ENCODE measurements at places on chromosomes 2 and 18.

GRCh38 chr2:41966431-41966893, 81.4 kb upstream of the PKDCC start:
- no peak for DNase-seq

- no peak for DNase-seq
Observed at GRCh38 chr2:134039912-134040581, 213.8 kb upstream of the MGAT5 start.

GRCh38 chr2:37829202-37829601, 95.9 kb upstream of the RMDN2 start:
- DNase-seq, result no peak

GRCh38 chr2:58131191-58132011, 84.8 kb downstream of the VRK2 start:
- no peak for DNase-seq

GRCh38 chr2:8296306-8296705, 385.6 kb upstream of the ID2 start:
- no peak for DNase-seq

GRCh38 chr2:210555555-210555954, 844 bp upstream of the CPS1 start:
- no peak for DNase-seq

GRCh38 chr2:235432741-235433520, 60.9 kb upstream of the AGAP1 start:
- DNase-seq, result no peak

GRCh38 chr18:11752116-11752911, 63.2 kb downstream of the GNAL start:
- no peak for DNase-seq

DNA sequence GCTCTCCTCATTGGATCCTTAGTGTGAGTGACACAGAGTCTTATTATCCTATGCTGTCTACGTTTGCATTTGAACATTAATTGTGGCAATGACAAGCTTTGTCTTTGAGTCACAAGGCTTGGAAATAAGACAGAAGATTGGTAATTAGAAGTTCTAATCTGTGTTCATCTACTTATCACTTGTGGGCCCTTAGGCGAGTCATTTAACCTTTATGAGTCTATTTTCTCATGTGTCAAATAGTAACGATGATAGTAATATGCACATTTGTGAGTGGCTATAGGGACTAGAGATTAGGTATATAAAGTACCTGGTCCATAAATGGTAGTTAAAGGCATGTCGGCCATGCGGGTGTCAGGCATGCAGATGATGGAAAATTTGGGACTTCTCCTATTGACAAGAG, 105.6 kb upstream of the NABP1 start:
- no peak for DNase-seq

DNA sequence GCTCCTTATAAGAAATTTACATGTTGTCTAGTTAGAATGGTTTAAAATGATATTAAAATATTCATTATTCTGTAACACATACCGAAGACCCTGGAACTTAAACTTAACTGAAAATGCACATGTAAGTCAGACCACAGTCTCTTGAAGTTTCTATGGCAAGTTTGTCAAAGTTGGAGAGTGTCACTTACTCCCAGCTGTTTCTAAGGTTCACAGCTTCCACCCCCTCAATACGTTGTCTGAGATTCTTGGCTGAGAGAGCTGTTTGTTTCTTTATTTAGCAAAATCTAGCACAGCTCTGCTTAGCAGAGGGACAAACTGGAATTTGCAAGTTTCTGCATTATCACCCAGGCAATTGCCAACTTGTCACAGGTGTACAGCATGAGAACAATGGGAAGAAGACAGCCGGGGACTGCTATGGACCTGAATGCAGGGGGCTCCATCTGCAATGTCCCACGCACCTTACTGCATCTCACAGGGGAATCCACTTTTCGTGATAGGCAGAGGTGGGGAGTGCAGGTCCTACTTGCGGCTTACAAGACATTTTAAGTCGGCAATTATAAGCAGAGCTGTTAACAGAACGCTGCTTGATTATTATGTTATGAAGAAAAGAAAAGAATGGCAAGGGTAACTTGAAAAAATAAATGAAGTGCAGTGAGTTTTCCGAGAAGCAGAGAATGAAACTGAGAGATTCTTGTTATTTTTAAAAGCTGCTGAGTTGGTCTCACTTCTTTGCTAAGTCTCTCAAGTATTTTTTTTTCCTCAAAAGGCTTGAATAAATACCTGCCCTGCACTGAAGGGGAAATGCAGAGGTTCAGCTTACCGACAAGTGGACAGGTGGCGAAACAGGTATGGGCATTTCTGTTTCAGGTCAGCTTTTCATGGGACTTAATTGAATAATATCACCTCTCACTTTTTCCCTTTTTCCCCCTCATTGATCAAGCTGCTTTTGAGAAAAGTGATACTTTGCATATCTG, 1072.1 kb upstream of the FANCL start:
- DNase-seq, result no peak

GRCh38 chr2:218605432-218605831, 2.3 kb upstream of the PLCD4 start:
- no peak for DNase-seq

DNA sequence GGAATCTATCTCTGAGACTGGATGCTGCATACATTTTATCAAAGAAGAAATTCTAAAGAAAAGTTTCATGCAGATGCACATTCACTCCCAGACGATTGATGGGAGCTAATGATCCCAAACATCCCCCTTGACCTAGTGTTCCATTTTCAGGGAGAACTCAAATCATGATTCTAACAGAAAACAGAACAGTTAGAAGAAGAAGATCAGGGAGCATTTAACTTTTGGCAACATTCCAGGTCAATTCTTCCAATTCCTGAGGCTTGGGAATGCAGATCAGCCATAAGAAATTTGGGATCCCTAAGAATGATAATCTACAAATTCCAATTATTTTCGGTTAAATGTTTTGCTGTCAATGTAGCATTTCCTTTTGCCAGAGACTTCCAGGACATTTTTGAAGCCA, 96.6 kb downstream of the CPO start:
- DNase-seq, result no peak

DNA sequence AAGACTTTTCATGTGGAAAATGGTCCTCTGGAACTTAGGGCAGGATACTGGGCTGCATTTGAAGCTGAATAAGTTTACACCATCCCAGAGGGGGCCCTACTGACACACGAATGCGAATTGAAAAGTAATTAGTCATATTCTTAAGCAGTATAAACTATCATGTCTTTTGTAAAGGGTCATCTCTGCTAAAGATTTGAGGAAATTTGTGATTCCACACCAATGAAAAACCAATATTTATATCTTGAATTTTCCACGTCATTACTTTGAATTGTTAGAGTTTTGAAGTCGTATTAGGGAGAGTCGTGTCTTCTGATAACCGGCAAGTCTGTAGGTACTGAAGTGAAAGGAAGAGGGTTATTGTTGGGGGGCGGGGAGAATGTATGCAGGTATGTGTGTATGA, 4.1 kb upstream of the OTX1 start:
- DNase-seq, result no peak

DNA sequence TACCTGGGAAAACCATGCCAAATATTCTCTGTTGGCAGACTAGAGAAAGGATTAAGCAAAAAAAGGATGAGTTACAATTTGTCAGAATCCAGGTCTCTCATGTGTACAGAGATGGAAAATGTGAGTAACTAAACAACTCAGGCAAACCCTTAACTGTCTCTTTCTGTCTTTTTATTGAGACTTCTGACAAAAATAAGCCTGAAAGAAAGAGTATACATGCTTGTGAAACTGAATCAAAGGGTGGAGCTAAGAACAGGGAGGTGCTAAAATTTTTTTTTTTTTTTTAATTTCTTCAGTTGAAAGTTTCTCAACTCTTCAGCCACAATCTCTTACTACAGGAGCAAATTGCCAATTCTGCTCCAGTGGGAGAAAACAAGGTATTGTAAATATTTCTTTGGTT, at the start of gene SERPINB10:
SERPINB10 (plus strand) TSS at position 295 of the 400 bp plus-strand sequence. CDS start 7,553 bp downstream, outside the sequence.
- no peak for DNase-seq

DNA sequence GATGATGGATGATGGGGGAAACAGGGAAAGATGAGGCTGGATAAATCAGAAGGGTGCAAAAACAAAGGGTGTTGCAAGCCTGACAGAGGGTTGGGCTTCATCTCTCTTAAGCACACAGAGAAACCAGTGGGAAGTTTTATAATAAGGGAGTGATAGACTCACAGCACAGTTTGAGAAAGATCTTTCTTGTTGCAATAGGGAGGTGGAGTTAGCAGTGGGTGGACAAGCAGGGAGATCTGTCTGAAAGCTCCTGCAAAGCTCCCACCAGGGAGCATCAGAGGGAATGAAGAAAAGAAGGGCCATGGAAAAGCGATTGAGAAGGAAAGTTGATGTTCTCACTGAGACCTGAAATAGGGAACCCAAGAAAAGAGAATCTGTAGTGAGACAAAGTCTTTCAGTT, 64.9 kb downstream of the BOD1L2 start:
- DNase-seq, result no peak

DNA sequence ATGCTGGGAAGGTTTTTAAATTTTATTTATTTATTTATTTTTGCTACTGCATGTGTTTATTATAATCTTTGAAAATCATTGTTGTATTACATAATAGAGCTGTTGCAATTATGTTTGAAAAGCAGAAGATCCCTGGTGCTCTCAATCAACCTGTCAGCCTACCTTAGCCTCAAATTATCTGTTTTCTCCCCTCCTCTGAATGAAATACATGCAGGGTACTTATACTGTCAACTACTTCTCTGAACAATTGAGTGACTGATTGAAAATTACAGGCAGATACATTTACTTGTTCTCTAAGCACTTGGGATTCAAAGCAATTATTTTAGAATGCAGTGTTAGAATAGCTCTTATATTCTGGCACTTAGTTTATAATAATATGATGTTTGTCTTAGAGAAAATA, 8.1 kb downstream of the KYNU start:
- DNase-seq, result no peak

DNA sequence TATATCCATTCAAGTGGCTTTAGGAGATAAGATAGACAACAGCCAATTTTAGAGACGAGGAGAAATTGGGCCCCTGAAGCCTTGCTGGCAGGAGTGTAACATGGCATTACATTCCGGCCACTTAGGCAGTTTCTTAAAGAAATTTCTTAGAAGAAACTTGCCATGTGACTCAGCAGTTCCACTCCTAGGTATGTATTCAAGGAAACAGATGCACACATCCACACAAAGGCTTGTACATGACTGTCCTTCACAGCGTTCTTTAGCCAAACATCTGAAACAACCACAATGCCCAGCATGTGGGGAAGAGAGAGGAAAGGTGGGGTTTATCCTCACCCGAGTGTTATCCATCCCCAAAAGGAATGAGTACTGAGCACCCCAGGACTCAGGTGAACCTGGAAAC, 107.1 kb downstream of the NFATC1 start:
- no peak for DNase-seq

- DNase-seq, result no peak
Observed at GRCh38 chr2:191901031-191901430, 54.1 kb upstream of the CAVIN2 start.

- no peak for DNase-seq
Observed at GRCh38 chr18:58148954-58149471, 105.0 kb downstream of the NEDD4L start.

DNA sequence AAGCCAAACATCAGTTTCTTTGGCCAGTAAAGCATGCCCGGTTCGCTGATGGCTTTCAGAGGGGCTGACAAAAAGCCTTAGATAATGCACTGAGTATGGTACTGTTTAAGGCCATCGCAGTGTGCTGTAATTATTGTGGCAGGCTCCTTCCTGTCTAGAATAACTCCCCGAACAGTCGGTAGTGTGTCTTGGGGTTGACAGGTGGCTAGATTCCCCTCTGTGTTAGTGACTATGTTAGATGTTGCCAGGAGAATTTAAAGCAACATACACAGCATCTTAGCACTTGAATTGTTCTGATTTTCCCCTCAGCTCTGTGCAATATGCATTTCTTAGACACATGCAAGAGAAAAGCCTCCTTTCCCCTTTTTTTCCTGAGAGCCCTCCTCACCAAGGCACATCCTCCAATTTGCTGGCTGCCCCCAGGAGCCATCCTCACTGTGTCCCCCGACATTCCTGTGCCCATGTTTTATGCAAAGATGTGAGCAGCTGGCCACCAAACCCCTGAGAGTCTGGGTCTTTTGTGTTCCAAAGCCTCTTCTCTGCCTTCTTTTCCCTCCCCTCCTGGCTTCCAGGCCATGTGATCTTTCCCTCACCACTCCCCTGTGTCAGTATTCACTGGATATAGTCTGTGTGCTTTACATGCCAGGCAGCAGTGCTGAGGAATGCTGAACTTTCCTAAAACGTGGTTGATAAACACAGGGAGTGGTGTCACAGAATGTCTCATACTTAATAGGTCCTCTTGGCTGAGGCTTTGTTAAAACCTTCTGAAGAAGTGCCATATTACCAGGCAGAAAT, 331.5 kb downstream of the HRH4 start:
- DNase-seq, result no peak

DNA sequence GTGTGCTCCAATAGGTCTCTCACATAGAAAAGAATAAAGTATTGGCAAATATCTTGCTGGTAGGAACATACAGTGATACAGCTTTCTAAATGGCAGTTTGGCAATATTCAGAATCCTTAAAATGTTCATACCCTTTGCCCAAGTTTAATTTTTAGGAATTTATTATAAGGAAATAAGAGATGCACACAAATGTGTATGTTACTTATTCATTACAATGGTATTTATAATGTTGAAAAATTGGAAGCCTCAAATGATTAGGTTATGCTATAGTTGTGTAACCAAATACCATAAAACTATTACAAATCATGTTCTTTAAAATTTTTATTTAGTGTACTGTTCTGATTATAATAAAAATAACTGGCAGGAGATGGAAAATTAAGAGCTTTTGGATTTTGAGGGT, 196.8 kb downstream of the MCFD2 start:
- DNase-seq, result no peak

DNA sequence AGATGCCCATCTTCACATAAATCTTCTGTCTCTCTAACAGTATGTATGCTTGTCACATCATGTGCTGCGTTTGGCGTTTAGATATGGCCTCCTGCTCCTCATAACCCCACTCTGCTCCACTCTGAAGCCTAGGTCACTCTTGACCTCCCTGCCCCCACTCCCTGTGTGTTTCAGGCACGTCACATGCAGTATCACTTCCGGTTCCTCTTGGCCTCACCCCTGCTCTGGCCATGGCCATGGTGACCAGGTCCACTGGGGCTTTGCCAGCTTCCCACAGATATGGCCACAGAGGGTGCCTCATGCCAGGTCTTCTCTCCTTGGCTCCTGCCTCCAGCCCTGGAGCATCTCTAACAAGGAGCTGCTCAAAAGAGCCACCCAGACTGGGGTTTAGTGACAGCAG, 160.0 kb downstream of the RNF152 start:
- DNase-seq, result no peak

- peak; percentile 15 for DNase-seq
Observed at GRCh38 chr2:190407246-190407661, 901 bp upstream of the MFSD6 start.

- DNase-seq, result no peak
Observed at GRCh38 chr2:238820916-238821315, 27.0 kb upstream of the TWIST2 start.

GRCh38 chr18:65587491-65587890, 163.3 kb upstream of the CDH7 start:
- DNase-seq, result no peak

- no peak for DNase-seq
Observed at GRCh38 chr2:149799013-149799705, 211.6 kb upstream of the MMADHC start.
